Fibroblast of skin of abdomen (primary cell): ENCODE measurements at places on chromosomes 5 and 9.
A peak's percentile ranks its signal among the peaks of the same experiment; 100 is the strongest.

DNA sequence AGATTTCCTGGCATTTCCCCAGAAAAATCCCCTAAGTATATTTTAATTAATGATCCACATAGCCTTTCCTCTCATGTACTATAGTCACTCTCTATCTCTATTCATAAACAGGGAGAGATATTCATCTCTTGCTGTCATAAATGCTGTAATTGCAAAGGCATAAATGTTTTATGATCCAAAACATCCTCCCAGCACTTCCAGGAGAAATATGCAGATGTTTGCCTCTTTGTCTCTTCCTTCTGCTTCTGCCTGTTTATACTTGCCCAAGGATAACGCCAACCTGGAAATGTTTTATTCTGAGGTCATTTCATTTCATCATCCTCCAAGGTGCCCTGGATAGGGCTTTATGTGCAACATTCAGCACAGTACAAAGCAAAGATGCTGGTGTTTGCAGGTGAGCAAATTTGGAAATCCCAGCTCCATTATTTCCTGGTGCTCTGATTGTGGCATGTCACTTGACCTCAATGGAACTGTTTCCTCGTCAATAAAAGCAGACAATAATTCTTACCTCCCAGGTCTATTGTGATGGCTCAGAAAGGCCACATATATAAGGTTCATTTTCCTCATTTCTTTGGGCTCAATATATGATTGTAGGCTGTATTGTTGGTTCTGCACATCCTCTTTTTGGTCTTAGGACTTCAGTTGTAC is 6.9 kb downstream of the TNFSF15 start:
- no peak for DNase-seq

DNA sequence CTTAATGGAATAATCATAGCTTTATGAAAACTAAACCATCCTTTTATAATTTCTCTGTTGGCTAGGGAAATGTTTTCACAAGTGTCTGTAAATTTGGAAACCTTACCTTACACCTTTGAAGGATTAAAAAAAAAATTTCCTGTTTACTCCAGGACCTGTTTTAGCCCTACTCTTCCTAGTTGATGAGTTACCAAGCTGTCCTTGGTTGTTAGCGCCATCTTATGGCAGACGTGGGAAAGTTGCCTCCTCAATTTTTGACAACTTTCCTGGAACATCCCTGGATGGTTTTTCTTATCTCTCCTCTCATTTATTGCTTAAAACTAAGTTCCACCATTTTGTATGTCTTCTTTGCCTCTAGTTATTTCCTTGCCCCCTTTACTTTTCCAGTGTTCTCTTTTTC is 25.7 kb downstream of the ZSWIM6 start:
- no peak for DNase-seq

DNA sequence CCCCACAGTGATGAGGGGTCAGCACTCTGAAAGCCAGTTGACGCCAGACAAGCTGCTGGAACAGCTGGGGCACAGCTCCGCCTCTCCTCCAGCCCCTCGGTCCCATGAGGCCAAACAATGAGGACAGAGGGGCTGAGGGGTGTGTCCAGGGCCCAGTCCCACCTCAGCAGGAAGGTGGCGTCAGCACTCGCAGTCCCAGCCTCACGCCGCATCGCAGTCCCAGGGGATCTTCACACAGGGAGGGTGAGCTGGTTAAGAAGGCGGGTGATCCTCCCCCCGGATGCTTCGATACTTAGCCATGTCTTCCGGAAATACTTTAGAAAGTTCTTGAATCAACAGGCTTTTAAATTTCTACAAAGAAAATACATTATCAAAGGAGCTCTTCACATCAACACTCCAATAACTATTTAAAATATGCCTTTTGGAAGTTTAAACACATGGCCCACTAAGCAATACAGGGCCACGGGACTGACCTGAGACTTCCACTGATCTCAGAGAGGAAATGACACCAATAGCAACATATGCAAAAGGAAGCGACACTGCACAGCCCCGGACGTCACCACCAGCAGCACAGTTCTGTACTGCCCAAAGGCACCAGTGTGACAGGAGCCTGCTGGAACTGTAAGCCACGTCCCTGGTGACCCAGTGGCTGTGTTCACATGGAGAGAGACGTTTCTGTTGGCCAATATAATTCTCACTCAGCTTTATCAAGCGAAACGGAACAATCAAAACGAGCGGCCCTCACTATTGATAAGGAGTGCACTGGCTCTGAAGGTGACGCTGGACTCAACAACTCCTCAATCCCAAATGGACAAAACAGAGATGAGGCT is 5.9 kb downstream of the MED10 start:
- DNase-seq: no peak

DNA sequence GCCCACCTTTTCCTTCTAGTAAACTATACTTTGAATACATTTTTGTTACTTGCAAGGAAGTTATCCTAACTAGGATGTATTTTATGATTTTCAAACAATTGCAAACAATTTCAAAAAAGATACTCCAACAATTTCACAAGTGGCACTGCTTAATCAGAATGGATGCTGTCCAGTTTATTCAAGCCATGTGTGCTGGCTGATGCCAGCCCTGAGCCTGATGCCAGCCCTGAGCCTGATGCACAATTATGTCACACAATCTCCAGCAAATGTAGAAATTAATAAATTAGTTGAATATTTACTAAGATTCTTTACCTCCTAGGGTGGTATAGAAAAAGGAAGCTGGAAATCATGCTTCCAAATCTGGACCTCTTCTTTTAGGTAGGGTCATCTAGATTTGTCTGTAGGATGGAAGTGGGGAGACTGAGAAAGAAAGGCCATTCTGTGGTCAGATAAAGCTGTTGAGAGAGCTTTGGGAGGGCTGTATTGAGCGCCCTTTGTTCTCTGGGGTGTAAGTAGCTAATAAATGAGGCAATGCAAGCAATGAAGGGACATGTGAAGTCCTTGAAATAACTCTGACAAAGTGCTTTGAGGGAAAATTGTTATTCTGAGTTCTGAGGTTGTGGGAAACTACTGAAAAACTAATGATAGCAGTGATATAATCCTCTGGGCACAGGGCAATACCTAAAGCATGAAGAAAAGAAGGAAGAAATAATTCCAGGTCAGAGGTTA is 5.8 kb upstream of the C6 start:
- no peak for DNase-seq

DNA sequence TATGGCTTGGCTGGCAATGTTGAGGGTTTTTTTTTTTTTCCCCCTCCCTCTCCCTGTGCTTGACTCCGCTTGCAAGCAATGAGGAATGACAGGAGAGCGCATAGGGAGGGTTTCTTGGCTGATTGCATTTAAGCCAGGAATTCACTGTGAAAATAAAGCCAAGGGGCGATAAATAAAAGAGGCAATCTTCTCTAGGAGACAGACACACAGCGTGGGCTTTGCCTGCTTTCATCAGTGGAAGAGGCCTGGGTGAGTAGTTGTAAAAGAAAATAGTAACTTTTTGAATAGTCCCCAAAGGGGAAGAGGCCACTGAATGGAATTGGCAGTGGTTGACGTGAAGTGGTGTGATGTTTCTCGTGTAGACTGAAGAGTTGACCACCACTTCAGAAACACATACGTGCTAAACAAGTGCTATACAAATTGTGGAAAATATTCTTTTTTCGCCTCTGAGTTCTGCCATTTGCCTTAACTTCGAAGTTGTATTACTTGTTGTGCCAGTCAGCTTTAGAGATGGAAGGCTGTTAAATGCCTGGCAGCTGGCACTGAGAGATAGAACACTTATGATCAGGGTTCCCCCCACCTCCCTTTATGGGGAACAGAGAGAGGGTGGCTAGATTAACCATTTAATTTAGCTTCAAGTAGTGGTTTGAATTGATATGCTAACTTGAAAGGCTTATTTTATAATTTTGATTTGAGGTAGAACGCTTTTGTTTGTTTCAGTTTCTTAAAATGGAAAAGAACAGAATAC is 3.0 kb downstream of the ZSWIM6 start:
- DNase-seq: peak; percentile 78

DNA sequence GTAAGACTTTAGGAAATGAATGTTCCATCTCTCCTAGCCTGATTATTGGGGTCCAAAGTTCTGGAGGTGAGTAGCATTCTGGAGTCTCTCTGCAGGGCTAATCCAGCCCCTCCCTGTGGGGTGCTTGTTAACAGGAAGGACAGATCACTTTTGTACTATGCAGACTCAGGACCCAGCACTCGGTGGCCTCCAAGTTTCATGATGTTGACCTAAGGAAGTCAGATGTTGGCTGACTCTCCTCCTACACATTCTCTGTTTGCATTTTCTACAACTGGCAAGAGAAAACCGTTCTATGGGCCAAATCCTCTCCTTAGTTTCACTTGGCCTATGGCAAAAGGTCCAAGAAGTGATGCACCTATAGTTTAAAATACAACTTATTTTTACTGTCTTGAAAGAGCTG is 5.5 kb upstream of the PDE8B start:
- no peak for DNase-seq

- DNase-seq: peak; percentile 71
Measured at GRCh38 chr5:150320044-150320613, 17.4 kb upstream of the ARSI start.

DNA sequence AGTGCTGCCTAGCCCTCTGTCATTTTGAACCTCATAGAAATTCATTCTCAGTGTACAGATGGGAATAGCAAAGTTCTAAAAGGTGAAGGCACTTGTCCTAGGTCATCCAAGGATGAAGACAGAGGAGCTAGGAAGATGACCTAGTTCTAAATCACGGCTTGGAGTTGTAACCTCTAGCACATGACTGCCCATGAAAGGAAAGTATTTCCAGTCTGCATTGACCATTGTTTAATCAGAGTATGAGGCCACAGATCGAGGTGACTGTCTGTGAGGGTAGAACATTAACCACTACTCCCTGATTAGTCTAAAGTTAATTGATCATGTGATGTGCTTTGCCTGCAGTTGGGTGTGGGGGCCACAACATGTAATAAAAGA is 674 bp upstream of the TNFSF15 start:
- DNase-seq: no peak

DNA sequence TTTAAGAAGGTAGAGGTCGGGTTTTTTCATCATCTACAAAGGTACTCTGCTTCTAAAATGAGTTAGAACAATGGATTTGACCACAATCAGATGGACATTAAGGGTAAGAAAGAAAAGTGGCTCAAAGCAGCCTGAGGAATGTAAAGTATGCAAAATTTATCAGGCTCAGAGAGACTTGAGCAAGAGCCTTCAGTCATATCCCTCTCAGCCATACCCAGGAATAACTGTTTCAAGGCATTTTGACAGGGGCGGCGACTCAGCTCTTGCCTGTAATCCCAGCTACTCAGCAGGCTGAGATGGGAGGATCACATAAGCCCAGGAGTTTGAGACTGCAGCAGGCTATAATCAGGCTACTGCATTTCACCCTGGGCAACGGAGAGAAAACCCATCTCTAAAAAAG is 38.8 kb upstream of the ANXA2R start:
- DNase-seq: peak; percentile 92

DNA sequence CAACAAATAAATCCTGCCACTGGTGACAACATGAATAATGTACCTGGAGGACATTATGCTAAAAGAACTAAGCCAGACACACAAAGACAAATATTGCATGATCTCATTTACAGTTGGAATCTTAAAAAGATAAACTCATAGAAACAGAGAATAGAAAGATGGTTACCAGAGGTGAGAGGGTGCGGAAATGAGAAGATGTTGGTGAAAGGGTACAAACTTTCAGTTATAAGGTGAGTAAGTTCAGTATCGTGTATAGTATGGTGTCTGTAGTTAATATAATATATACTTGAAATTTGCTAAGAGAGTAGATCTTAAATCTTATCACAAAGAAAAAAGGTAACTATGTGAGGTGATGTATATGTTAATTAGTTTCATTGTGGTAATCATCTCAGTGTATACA is 63.3 kb downstream of the PRRC1 start:
- no peak for DNase-seq

DNA sequence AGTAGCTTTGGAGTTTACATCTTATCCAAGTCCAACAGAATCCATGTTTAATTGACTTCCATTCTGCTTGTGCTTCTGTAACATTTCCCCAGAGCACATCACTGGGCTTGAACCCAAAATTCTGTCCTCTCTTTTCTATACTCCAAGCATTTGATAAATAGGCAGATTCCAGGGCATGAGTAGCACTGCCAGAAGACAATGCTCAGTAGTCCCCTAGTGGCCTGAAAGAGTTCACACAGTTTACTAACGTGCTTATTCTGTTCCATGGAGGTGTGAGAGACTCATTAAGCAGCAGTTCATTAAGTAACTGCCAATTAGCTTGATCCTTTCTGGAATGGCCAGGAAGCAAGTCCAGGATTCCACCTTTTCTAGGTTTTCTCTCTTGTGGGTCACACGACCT is 9.4 kb upstream of the GABRA6 start:
- no peak for DNase-seq

DNA sequence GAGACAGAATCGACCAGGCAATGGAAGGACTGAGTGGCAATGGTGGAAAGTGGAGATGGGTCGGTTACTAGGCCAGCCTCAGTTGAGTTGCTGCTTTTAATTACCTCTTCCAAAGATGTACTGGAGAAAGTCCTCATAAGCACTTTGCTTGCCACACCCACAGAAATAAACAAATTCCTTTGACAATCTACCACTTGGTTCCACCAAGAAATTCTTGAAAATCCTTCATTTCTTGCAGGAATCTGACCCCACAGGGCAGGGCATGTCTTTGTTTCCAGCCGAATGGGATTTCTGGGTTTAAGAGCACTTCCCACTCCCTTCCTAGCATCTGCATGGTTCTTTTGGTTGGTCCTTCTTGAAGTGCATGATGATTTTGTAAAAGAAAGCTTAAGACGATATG is 54.5 kb downstream of the ADAMTS12 start:
- DNase-seq: peak; percentile 27
